ENCODE measurements at places on chromosomes 2 and 18. TPM values are rescaled to one million over a fixed set of nuclear protein-coding genes. Genes with fewer than 3 reads are reported as not detected.

- no peak for DNase-seq
Measured at GRCh38 chr2:135265960-135266490, 213.9 kb downstream of the RAB3GAP1 start.

- no peak for DNase-seq
Measured at GRCh38 chr2:221677688-221678087, 105.6 kb upstream of the EPHA4 start.

DNA sequence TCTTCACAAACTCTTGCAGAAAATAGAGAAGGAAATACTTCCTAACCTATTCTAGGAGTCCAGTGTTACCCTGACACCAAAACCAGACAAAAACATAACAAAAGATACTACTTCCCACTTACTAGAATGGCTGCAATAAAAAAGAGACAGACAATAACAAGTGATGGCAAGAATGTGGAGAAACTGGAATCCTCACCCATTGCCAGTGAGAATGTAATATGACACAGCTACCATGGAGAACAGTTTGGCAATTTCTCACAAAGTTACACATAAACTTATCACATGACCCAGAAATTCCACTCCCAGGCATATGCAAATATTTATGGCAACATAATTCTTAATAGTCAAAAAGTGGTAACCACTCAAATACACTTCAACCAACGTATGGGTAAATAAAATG lies 209.8 kb upstream of the CTAGE1 start:
- DNase-seq: no peak

DNA sequence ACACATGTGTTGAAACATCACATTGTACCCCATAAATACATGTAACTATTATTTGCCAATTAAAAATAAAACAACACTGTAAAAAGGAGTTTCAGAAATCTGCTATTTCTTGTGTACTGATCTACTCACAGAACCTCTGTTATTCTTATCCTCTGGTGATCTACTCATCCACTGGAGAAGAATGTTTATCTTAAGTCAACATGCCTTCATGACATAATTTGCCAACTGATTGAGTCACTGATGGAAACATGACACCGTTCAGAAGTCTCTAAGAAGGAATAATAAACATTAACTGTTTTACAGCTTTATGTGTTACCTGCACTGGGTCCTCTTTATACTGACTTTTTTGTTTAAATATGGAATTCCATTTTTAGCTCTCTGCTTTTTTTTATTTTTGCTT lies 555.2 kb downstream of the DCDC2C start:
- no peak for DNase-seq

Gene NGEF
- total RNA-seq: not detected

Gene NTSR2
- not detected for total RNA-seq

DNA sequence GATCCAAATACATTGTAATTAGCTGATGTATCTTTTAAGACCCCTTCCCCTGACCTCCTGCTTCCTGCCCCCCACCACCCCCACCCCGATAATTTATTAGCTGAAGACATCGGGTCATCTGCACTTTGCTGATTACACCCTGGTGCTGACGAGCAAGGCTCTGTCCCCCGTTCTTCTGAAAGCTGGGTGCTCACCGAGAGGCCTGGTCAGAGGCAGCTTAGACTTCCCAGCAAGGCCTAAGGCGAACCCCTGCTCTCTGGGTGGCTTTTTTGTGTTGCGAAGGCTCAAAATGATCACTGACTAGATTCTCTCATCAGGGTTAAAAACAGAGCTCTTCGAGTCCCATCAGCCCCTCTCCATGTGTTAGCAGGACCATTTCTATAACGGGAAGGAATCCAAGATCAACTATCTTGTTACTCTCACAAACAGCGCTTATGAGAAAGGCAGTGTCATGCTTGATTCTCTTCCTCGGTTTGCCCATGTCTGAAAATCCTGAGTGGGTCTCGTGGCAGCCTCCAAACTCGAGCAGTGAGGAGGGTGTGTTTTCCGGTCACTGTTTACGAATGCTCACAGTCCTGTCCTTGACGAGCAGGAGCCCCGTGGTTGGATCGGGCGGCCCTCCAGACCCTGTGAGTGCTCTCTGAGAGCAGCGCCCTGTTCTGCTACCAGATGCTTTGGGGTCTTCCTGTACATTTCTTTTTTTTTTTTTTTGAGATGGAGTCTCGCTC lies 201.6 kb downstream of the HDAC4 start:
- no peak for DNase-seq

- no peak for DNase-seq
Measured at GRCh38 chr2:104774631-104775030, 79.3 kb upstream of the POU3F3 start.

DNA sequence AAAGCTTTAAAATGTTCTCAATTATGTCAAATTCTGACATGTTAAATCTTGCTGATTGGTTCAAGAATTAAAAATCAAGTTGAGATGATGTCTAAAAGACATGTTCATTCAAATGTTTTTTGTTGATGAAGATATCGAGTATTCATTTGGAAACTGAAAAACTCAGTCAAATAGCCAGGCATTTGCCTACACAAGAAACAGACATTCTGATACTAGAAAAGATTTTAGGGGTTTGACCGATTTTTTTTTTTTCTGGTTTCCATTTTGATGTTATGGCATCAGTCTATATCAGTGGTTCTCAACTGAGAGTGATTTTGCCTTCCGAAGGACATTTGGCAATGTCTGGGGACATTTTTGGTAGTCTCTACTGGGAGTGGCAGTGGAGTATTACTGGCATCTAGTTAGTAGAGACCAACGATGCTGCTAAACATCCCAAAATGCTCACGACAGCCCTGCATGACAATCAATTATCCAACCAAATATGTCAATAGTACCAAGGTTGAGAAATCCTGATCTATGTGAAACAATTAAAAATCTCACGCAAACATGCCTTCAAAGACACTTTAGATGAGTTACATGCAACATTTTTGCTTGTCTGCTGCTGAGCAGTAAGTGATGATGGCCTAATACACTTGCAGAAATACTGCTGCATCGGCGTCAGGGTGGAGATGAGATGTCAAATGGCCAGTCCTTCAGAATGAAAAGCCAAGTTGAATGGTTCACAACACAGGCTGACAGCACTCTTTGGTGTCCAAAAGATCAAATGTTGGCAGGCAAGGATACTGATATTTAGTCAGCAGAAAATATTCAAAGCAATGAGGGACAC lies 12.5 kb downstream of the RASGRP3 start:
- no peak for DNase-seq

GRCh38 chr18:42548493-42548892 lies 567.0 kb downstream of the RIT2 start:
- no peak for DNase-seq

Gene MC5R
- total RNA-seq: not detected

GRCh38 chr2:67290451-67291290 lies 106.5 kb upstream of the ETAA1 start:
- no peak for DNase-seq
